T follicular helper cell (primary cell): ENCODE measurements at places on chromosomes 12 and 14.
A peak's percentile ranks its signal among the peaks of the same experiment; 100 is the strongest.

GRCh38 chr12:124513297-124513867 lies 54.0 kb downstream of the NCOR2 start:
- no peak for DNase-seq

DNA sequence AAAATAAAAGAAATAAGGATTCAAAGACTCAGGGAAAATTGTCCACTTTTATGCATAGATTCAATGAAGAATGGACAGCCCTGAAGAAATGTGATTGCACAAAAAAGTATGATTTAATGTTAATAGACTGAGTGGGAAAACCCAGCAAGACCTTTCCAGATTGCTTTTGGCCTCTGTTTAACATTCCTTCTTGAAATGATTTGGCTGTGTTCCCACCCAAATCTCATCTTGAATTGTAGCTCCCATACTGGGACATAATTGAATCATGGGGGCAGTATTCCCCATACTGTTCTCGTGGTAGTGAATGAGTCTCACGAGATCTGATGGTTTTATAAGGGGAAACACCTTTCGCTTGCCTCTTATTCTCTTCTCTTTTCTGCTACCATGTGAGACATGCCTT lies 1316.9 kb upstream of the SEL1L start:
- no peak for DNase-seq

GRCh38 chr14:52402812-52403526 lies 88.9 kb downstream of the PTGER2 start:
- no peak for DNase-seq

GRCh38 chr12:96303653-96304052 lies 96.6 kb downstream of the CDK17 start:
- DNase-seq, result no peak

- no peak for DNase-seq
Measured at GRCh38 chr12:52042706-52043385, 8.4 kb upstream of the NR4A1 start.

DNA sequence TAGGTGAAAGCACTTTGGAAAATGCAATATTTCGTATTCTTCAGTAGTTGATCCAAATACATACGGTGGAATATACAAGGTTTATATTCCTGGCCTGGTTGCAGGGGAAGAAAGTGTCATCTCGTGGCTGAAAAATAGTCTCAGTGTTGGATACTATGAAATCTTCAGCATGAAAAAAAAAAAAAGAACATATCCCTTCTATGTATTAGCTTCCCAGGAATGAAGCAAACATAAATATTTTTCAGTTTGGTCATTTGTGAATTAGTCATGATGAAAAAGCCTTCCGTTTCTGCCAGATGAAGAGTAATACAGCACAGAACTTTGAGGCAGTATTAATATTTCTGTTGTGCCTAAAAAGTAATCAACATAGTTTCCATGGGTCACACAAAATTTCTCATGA lies 36.7 kb downstream of the FLRT2 start:
- DNase-seq, result no peak

DNA sequence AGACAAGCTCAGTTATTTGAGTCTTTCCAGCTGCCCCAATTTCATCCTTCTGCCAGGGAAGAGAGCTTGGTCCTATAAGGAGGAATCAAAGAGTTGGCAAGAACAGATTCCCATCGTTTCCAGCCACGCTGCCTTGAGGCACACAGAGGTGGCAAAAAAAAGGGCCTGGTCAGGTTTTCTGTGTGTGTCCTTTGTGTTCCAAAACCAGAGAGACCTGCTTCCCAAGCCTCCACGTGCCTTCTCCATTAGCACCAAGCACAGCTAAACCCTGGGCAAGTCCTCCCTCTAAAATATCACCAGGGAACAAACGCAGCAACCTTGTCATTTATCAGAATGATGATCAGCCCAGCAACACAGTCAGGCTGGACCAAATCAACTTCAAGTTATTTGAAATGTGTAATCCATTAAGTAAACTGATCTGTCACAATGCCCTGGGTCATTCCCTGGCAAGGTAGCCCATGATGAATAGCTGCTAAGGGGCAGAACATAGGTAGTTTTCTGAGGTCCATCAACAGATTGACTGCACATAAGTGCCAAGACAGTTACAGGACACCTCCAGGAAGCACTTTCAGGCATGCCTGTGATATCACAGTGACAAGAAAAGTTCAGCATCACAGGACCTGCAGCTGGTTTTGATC lies 28.6 kb upstream of the C12orf42 start:
- DNase-seq, result no peak

DNA sequence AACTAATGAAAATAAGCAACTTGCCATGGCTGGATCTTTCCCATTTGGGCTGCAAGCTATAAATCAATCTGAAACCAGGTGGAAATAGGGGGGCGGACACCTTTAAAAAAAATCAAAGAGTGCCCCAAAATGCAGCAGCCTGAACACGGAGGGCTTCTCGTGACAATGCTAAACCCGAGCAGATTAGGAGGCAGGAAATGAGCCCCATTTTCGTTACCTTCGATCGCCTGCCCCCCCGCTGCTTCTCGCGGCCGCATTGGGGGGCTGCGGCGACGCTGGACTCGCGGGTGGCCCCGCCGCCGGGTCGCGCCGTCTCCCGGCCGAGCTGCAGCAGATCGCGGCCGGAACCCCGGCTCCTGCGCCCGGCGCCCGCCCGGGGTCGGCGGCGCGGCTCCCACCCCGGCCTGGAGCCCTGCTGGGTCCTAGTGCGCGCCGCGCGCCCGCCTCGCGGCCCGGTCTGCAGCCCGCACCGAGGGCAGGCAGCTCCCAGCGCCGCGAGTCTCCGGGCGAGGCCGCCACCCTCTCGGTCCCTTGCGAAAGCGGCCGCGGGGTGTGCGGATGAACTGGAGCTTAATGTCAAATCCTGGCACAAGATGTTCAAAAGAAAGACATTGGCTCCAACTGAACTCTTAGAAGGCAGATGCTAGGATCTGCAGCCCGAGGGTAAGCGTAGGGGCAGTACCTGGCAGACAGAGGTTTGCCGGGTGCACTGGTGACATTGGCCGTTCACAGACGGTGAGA lies 201.9 kb upstream of the FOXN3 start:
- DNase-seq, result peak; percentile 38

- peak; percentile 29 for DNase-seq
Measured at GRCh38 chr12:57086493-57087009, 2.4 kb upstream of the NAB2 start.

DNA sequence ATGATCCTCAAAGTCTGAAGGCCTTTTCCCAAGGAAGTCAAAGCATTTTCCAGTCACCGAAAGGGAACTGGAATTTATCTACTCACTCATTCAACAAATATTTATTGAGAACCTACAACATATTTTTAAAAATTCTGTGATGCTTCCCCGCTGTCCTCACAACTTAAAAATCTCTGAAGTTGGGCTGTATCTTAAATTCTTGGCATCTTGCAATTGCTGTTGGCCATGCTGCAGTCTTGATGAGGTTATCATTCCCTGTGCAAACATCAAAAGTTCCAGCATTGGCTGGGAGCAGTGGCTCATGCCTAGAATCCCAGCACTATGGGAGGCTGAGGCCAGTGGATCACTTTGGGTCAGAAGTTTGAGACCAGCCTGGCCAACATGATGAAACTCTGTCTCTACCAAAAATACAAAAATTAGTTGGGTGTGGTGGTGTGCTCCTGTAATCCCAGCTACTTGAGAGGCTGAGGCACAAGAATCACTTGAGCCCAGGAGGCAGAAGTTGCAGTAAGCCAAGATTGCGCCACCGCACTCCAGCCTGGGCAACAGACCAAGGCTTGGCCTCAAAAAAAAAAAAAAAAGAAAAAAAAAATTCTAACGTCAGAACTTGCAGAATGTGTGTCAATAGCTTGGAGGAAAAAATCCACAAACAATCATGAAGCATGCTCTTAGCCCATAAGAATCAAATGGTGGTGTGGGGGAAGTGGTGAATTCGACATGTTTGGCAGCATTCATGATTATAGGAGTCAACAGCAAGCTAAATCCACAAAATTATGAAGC lies 34.9 kb downstream of the CCDC177 start:
- no peak for DNase-seq

DNA sequence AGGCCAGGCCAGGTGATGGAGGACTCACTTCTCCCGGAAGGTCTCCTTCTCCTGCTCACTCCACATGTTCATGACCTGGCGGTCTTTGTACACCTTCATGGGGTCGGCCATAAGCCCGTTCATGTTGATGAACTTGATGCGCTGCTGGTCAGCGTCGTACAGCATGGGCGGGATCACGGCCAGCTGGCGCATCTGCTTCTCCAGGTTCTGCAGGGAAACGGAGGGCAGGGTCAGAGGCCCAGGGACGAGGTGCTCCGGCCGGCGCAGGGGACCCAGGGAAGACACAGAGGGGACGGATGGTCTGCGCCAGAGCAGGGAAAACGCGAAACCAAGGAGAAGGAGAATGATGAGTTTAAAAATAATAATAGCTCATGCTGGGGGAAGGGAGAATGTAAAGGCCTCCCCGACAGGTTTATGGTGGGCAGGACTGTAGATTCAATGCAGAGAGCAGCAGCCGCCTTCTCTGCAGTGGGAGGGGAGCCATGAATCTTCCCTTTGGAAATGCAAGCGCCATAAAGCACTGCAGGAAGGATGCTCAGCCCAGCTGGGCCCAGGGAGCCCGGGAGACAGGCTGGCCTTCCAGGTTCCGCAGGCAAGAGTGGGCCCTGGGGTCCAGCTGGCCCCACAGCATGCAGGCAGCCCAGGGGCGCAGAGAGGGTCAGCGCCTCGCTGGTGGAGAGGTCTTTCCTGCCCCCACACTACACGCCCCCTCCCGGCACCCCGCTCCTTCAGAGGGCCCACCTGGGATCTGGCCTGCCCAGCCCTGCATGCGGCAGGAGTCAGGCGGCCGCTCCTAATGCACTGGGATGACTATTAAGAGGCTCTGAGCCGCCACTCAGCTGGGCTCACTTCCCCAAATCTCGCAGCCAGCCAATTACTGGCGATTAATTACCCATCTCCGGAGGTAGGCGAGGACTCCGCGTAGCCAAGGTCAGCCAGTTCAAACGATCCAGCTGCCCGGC lies 132.0 kb downstream of the RFLNA start:
- no peak for DNase-seq

DNA sequence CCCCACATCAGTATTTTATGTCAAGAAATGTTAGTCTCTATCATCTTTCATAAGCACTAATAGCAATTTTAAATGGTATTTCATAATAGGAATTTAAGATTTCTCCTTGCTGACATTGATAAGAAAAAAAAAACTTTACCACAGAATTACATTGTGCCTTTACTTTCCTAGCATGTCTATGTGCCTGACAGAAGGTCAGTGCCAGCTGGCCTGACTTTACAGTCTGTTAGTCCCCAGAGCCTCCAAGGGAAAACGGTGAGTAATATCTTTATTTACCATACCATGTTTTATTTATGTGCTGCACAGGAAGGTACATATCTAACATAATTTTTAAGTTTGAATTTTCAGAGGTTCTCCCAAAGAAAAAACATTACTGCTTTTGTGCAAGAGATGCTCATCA lies 152.0 kb upstream of the AEBP2 start:
- no peak for DNase-seq

- DNase-seq, result no peak
Measured at GRCh38 chr14:70096866-70097265, 91.9 kb downstream of the SLC8A3 start.

- DNase-seq, result no peak
Measured at GRCh38 chr12:96240656-96241055, 46.5 kb downstream of the ELK3 start.

GRCh38 chr12:6688999-6689882 lies at the start of gene ZNF384:
TSS of gene ZNF384 (minus strand) at chr12:6689375. CDS start at chr12:6679520, 9,855 bp downstream.
- peak; percentile 93 for DNase-seq

GRCh38 chr14:55705651-55706364 lies 125.8 kb downstream of the KTN1 start:
- DNase-seq, result no peak

GRCh38 chr12:32567296-32567674 lies 111.8 kb upstream of the DNM1L start:
- DNase-seq, result no peak

- no peak for DNase-seq
Measured at GRCh38 chr12:50257236-50258166, 25.8 kb downstream of the LIMA1 start.

GRCh38 chr14:93075891-93076290 lies 39.8 kb downstream of the ITPK1 start:
- DNase-seq, result no peak

DNA sequence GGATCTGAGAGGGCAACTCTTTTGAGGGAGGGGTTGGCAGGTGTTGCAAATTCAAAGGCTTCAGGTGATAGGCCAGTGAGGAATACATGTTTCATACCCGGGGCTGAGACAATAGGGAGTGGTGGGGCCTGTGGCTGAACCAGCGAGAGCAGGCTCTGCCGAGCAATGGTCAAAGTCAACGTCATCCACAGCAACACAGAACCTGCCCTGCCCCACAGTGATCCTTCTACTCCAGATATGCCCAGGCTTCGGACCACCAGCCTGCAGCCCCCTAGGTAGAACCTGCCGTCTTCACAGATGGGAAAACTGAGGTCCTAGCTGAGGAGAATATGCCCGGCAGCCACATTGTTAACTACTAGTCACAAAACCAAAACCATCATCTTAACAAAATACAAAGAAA lies 4.1 kb downstream of the SERPINA1 start:
- DNase-seq, result no peak

- DNase-seq, result no peak
Measured at GRCh38 chr14:51744372-51745130, 92.8 kb downstream of the FRMD6 start.

- DNase-seq, result no peak
Measured at GRCh38 chr12:91890742-91891141, 254.9 kb downstream of the BTG1 start.

- DNase-seq, result no peak
Measured at GRCh38 chr12:32039917-32040575, 66.6 kb upstream of the BICD1 start.

DNA sequence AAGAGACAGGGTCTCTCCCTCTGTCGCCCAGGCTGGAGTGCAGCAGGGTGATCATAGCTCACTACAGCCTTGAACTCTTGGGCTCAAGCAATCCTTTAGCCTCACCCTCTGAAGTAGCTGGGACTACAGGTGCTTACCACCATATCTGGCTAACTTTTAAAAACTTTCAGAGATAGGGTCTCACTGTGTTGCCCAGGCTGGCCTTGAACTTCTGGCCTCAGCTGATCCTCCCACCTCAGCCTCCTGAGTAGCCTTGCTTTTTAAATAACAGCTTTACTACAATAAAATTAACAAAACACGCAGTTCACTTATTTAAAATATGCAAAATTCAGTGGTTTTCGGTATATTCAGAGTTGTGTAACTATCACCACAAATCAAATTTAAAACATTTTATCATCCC lies 79.0 kb downstream of the RCOR1 start:
- DNase-seq, result no peak

DNA sequence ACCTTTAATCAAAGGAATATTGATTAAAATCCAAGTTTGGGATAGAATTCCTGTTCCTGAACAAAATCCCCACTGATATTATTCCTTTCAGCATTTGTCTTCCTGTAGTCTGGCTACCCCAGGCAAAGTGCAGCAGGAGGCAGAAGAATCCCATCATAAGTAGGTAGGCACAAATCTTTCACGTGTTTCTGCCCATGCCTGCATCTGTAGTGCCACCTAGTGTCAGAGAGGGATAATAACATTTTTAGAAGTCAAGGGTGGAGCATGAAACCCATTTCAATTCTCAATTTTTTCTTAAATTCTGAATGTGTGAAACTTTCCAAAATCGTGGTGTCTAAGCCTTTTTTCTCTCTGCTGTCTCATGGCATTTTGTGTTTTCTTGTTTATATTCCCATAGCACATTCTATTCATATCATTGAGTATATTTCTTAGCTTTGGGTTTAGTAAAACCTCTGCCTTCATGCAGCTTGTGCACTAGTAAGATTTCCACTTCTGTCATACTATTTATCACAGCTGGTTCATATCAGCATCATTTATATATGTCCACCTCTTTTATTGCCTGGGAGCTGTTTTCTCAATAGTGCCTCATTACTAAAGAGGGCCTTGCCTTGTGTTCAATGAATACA lies 47.8 kb upstream of the RERG start:
- DNase-seq, result peak; percentile 10
